Activated naive CD4-positive, alpha-beta T cell (primary cell): ENCODE measurements at places on chromosomes 2 and 18.

DNA sequence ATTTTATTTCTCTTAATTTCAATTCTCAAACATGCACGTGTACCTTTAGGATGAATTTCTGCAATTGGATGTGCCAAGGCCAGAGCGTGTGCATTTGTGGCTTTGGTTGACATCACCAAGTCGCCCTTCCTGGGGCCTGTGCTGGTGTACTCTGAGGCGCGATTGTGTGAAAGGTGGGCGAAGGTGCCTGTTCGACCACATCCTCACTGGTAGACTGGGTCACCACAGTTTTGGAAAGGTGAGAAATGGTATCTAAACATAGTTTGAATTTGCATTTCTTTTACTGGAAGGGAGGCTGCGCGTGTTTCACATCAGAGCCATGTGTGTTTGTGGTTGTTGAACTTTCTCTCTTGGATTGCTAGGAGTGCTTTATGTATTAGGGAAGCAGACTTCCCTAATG, 89.8 kb downstream of the LDLRAD4 start:
- no peak for DNase-seq

DNA sequence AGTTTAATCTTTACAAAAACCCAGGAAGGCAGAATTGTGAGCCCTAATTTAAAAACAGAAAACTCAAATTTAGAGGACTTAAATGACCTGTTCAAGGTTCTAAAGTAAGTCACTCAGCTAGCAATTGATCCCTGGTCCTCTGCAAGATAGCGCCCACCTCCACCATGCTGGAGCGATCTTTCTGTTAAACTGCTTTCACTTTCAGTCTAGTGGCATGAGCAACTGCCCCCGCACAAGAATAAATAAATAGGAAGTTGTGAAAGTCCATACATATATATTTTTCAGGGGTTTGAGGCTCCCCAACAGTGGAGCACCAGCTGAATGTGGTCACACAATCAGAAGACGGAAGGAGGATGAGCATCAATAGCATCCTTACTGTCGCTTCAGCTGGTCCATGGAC, 217.9 kb downstream of the NAPG start:
- DNase-seq, result no peak

- DNase-seq, result no peak
These were observed 35.7 kb downstream of the INHBB start for GRCh38 chr2:120381661-120382060.

- peak; percentile 24 for DNase-seq
These were observed 62.3 kb upstream of the CCDC195 start for GRCh38 chr2:224778474-224778877.

DNA sequence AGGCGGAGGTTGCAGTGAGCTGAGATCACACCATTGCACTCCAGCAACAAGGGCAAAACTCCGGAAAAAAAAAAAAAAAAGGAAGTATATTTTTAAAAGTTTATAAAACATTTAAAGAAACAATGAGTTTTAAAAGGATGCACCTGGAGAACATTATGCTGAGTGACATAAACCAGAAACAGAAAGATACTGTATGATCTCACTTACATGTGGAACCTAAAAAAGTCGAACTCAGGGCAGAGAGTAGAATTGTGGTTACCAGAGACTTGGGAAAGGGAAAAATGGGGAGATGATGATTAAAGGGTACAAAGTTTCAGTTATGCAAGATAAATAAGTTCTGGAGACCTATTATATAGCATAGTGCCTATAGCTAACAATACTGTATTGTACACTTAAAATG, 52.8 kb upstream of the RTN4 start:
- DNase-seq, result no peak

GRCh38 chr2:238974501-238975166, 126.7 kb downstream of the TWIST2 start:
- DNase-seq, result no peak

GRCh38 chr2:56102866-56103265, 80.9 kb upstream of the CCDC85A start:
- no peak for DNase-seq

DNA sequence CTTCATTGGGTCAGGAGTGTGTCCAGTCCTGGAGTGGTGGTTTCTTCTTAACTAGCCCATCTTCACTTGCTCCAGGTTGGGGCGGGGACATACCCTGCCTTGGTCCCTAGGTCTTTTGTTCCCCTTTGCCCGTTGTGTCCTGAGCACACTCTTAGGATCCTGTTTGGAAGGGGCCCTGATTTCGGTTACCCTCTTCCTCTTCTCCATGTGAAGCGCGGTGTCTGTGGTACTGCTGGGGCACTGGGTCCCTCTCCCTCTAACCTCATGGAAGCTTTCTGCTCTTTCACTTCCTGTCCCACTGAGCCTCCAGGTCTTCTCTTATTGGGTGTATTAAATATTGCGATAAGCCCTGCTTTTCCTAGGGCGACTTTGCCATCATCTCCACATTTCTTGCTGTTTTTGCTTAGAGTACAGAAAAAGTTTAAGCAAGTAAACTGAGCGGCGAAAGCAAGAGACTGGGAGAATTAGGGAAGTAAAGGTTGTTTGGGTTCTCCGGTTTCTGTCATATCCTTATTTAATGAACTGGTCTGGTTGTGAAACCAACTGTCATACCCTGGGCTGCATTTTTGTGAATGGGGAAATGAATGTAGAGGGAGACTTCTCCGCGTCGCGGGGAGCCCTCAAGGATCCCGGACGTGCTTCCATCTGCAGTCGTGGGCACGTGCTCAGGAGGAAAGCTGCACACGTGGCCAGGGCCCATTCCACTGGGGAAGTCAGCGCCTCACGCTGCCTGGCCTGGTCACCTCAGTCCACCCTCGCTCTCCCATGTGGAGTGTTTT, 73.8 kb upstream of the B3GNT7 start:
- no peak for DNase-seq

DNA sequence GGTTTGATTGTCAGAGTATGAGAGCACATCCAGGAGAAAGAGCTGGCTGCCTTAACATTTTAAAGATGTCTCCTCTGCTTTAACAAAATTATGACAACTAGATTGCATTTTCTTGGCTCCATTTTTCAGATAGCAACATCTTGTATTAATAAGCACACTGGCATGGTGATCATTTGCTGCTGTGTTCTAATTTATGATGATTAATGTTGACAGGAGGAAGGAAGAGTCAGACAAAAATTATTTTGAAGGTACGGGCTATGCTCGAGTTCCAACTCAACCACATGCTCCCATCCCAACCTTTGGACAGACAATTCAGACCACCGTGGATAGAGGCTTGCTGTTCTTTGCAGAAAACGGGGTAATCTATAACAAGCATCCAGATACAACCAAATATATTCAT, 98.2 kb upstream of the TTC39C start:
- no peak for DNase-seq

- no peak for DNase-seq
These were observed 300.9 kb upstream of the SLC8A1 start for GRCh38 chr2:40752796-40753195.

DNA sequence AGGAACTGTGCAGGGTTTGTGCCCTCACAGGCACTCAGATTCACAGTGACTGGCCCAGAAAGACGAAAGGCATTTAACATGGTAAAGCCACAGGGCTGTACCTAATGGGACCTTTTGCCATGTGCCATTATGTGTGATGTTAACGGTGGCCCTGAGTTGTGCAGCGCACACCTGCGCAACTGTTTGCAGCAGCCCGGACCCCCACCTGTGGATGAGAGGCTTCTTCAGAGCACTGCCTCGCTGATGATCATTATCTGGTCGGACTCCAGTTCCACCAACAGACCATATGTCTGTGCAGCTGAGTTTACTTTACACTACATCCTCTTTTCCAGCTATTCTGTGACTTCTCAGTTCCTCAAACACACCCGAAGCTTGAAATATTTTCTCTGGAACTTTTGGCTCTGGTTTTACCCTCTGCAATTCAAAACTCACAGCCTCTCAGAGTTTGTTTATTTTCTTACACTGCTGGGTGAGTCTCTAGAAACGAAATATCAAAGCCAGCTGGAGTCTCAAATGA, 35.6 kb upstream of the UBE2F start:
- no peak for DNase-seq

DNA sequence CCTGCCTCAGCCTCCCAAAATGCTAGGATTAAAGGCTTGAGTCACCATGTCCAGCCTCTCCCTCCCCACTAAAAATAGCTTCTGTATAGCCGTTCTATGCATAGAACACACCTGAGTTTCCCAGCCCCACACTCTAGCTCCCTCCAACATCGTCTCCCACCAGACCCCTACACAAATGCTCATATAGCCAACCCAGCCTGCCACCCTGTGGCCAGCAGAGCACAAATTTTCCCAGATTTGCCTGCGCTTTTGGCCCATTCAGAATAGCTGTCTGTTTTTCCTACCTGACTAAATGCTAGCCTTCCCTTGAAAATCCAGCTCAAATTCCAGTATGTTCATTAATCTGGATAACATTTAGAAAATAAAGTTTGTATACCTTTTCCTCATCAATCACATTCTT, 22.8 kb downstream of the TRABD2A start:
- DNase-seq, result no peak

DNA sequence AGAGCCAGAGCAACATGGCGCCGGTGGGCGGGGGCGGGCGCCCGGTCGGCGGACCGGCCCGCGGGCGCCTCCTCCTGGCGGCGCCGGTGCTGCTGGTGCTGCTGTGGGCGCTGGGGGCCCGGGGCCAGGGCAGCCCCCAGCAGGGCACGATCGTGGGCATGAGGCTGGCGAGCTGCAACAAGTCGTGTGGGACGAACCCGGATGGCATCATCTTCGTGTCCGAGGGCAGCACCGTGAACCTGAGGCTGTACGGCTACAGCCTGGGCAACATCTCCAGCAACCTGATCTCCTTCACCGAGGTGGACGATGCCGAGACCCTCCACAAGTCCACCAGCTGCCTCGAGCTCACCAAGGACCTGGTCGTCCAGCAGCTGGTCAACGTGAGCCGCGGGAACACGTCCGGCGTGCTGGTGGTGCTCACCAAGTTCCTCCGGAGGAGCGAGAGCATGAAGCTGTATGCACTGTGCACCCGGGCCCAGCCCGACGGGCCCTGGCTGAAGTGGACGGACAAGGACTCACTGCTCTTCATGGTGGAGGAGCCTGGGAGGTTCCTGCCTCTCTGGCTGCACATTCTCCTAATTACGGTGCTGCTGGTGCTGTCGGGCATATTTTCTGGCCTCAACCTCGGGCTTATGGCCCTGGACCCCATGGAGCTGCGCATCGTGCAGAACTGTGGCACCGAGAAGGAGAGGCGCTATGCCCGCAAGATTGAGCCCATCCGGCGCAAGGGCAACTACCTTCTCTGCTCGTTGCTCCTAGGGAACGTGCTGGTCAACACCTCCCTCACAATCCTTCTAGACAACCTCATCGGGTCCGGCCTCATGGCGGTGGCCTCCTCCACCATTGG, 507 bp downstream of the CNNM4 start:
- DNase-seq, result peak; percentile 60

DNA sequence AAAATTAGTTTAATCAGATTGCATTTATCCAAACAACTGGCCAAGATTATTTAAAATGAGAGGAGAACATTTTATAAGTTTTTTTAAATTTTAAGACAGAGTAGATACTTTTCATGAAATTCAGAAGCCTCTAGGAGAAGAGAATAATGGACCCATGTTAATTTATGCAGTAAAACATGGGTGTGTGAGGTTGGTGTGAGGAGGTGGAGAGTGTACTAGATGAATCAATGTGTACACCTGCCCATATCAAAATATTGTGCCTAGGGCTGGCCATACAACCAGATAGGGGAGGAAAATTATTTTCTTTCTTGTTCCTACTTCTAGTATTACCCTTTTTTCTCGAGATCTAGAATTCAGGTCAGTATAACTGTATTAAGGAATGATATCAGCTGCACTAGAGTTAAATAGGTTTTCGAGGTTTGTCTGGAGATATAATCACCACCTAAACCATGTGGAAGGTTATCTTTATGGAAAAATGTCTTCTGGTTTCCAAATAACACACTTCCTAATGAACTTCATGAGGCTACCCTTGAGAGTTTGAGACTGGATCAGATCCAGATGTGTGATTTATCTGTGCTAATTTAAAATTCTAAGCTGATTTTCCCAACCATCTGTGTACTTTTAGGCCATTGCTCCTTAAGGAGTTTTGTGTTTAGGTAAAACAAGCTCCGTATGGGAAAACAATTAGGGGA, 37.6 kb downstream of the TMEM178A start:
- no peak for DNase-seq

DNA sequence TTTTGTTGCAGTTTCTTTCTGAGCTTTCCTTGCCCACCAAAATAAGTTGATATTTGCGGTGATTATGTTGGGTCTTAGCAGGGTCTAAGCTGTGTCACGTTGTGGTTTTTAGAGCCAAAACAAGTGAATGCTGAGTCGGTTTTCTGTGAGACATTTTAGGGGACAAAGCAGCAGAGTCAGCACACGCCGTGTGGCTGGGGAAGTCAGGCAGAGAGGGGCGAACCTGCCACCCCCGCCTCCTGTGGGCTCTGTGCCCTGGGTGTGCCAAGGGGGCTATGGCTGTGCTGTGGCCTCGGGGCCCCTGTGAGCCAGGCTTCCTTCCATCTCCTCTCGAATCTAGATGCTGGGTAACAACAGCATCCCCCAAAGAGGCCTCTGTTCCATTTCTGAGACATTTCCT, 30.8 kb upstream of the TMEM87B start:
- DNase-seq, result no peak

DNA sequence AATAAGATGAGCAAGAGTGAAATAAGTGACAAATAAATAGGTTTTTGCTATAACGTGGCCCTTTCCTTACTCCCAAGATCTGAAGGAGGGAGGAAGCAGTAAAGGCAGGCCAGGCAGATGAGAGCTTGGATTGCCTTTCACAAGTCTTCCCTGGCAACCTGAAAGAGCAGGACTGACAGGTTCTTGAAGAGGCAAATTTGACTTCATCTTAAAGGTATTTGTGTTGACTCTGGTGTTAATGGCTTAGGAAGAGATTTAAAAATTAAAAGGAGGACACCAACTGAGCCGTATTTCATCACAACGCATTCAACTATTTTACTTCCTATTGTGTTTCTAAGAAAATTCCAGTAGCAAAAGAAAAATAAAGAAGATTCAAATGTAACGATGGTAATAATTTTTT, 3.2 kb downstream of the STRN start:
- DNase-seq, result no peak

DNA sequence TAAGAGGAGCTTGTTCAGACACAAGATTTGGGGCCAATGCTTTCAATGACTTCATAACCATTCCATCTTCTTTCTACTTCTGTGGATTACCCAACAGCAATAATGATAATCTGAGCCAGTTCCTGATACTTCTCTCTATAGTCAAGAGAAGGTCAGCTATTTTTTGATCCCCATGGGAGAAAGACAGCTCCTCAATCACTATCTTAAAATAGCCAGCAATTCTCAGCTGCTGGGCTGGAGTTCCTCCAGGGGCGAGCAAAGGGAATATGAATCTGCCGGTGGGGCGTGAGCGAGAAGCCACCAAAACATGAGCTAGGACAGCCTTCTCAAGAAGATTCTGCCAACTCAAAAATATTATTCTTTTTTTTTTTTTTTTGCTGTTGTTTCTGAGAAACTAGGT, at the start of gene TMEM182:
TMEM182 (plus strand) TSS at position 269 of the 400 bp plus-strand sequence. CDS start 187 bp downstream, outside the sequence.
- DNase-seq, result no peak
